ENCODE measurements at places on chromosomes 6 and 20.
A peak's percentile ranks its signal among the peaks of the same experiment; 100 is the strongest.

DNA sequence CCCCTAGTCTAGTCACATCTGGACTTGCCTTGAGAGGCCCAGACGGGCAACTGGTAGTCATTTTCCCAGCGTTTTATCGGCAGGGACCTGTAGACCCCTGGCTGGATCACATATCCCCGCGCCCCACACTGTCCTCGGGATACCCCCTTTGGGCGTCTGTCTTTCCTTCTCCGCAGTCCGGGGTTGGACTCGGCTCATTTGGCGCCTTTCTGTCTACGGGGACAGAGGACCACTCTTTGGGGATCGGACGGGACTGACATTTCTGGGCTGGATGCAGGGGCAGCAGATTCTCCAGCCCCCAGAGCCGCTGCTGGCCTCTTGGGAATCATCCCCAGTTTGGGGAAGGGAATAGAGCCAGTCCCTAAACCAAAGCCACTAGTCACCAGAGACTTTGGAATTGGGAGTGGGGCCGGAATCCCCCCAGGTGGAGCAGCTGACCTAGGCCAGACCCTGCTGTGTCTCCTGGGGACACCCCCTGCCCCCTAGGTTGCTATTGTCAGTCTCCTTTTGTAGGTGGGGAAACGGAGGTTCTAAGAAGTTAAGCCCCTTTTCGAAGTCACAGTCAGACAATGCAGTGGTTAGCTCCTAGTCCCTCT is 734 bp downstream of the FAM110A start:
- no peak for DNase-seq

DNA sequence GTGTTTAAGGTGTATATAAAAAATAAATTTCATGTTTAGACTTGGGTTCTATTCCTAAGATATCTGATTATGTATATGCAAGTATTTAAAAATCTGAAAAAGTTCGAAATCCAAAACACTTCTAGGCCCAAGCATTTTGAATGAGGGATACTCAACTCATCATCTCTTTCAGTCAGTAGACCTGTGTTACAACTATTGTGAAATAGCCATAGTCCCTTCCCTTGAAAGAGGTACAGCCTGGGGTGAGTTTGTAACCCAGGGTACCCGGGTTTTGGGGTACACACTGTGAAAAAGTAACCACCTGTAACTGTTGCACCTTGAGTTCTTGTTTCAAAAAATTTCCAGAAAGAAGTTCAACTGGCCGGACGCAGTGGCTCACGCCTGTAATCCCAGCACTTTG is 76.6 kb upstream of the DOK5 start:
- no peak for DNase-seq

GRCh38 chr6:140486450-140487361 is 1112.3 kb upstream of the CITED2 start:
- DNase-seq, result no peak

- DNase-seq, result no peak
Measured at GRCh38 chr6:56827908-56828649, 126.8 kb upstream of the BEND6 start.

DNA sequence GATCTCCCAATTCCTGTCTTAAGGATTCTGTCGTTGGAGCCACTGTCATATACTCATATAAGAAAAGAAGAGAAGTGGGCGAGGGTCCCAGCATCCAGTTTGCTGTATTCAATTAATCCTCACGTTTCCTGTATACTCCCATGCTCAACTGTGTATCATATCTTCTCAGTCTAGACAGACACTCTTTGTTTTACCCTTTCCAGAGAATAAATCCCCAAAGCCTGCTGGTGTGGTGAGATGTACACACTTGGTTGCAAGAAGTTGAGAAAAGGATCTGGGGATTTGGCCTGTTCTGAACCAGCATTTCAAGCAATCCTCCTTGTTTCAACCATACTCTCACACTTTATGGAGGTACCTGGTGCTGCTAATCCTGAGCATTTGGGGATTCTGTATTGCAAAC is 3.1 kb downstream of the TPMT start:
- no peak for DNase-seq

GRCh38 chr6:157988700-157989063 is 7.0 kb downstream of the SYNJ2 start:
- DNase-seq, result no peak

DNA sequence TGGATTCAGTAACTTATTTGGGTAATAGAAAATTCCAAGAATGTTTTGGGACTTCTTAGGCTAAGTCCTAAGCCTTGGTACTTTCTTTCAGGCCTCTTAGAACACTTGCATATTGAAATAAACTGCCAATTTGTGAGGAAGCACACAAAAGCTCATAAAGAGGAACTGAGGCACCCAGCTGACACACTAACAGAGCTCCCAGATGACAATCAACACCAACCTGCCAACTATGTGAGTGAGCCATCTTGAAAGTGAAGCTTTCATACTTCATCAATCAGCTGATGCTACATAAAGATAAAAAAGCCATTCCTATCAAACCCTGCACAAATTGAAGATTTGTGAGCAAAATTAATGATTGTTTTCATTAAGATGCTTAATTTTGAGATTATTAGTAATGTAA is 832.5 kb upstream of the EPHA7 start:
- no peak for DNase-seq

DNA sequence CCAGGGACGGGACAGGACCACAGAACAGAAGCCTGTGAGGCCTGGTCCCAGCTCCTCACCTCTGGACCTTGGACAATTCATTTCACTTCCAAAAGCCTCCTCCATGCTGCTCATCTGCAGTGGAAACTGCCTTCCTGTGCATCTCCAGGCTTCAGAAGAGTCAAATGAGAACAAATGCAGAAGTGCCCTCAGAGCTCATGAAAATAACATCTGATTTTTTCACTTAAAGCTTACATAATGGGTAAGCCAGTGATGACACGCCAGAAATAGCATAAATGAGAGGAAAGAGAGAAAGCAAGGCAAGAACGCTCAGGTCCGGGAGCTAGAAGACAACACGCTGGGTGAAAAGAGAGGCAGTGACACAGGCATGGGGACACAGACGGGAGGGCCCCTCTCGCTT is 7.9 kb downstream of the CNKSR3 start:
- no peak for DNase-seq

DNA sequence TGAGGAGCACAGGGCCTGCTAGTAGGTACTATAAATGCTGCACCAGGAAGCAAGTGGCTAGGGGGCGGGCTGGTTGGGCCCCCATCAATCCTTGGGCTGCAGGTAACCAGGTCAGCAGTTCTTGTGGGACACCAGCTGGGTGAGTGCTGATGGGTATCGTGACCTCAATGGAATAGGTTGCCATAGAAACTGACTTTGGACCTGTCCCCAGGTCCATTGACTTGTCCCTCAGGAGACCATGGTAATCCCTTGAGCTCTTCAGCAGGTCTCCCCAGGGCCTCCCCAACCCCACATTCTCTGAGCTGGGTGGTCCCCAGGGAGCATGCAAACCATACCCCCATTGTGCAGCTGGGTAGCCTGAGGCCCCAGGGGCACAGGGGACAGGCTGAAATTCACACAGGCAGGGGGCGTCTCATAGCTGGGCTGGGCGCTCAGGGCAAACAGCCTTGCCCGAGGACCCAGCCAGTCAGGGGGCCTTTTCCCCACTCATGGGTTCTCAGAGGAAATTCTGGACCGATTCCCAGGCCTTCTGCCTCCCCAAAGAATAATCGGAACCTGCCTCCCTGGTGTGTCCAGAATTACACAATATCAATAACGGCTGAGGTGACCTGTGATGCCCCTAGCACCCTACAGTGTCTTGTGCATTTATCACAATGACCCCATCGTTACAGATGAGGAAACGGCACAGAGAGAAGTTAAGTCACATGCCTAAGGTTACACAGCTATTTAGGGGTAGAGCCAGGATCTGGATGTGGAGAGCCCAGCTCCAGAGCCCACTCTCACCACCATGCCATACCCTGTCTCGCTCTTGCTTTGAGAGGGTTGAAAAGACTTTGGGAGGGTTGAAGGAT is 35.9 kb downstream of the SRC start:
- no peak for DNase-seq

GRCh38 chr20:3616250-3616649 is 46.9 kb downstream of the GFRA4 start:
- peak; percentile 41 for DNase-seq

DNA sequence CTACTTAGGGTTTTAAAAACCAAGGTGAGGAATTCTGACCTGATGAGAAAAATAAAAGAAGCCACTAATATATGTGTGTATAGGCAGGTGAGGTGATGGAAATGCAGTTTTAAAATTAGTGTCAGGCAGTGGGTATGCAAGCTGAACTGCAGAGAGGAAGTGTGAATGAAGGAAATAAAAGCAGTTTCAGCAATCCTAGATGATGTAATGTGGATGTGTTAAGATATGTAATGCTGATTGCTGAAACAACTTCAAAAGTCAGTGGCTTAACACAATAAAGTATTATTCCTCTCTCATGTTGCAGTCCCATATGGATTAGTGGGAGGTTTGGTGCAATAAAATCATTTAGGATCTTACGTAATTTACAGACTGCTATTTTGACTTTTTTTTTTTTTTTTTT is 119.9 kb upstream of the ASCC3 start:
- no peak for DNase-seq
